ENCODE measurements at places on chromosomes 7 and 10.

DNA sequence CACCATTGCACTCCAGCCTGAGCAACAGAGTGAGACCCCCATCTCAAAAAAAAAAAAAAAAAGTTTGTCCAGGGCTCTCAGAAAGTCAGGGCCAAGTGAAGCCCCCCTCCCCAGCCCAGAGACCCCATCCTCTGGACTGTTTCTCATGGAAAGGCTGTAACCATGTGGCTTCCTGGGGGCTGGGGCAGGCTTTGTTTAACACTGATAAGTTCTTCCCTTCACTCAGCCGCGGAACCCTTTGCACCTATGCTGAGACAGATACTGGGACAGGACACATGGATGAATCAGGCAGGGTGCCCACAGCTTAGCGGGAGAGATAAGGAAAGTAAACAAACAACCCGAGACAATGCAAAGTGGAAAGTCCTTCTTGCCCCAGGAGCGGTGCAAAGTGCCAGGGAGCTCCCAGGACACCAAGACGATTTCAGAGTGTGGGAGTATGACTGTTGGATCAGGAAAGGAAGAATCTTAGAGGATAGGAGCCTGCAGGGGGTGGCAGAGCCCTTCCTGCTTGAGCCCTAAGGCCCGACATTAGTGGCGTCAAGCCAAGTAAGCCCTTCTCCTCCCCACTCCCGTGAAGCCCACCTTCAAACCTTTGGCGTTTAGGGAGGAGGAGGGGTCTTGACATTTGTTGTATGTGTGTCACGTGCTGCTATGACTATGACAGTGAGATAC is 11.6 kb downstream of the MLXIPL start:
- DNase-seq, result no peak

GRCh38 chr7:80941208-80941758 is 22.4 kb upstream of the SEMA3C start:
- DNase-seq, result no peak

GRCh38 chr10:100727808-100728207 is 17.6 kb upstream of the PAX2 start:
- no peak for DNase-seq

- no peak for DNase-seq
Observed at GRCh38 chr7:3245721-3246120, 55.3 kb upstream of the SDK1 start.

- no peak for DNase-seq
Observed at GRCh38 chr10:73653701-73654100, 2.1 kb downstream of the SYNPO2L start.

Measured in stimulated activated CD4-positive, alpha-beta T cell treated with anti-CD3 and anti-CD28 coated beads, Interleukin-2, amount 100 ng/mL, for 24 hours (primary cell).